ENCODE measurements at places on chromosomes 7 and 10.

DNA sequence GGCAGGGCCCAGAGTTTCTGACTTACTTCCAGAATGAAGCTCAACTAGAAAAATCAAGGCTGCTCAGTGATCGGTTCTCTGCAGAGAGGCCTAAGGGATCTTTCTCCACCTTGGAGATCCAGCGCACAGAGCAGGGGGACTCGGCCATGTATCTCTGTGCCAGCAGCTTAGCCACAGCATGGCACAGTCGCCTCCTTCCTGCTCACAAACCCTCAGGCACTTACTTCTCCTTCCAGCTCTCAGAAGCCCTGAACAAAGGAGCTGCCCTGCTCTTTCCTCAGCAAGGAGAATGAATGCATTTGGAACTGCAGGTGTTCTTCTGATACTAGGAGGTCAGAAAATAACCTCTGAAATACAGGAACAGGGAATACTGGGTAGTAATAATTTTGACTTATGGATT is 219.7 kb upstream of the PRSS1 start:
- DNase-seq: no peak

GRCh38 chr7:8628656-8629055 is 195.2 kb downstream of the NXPH1 start:
- no peak for DNase-seq

DNA sequence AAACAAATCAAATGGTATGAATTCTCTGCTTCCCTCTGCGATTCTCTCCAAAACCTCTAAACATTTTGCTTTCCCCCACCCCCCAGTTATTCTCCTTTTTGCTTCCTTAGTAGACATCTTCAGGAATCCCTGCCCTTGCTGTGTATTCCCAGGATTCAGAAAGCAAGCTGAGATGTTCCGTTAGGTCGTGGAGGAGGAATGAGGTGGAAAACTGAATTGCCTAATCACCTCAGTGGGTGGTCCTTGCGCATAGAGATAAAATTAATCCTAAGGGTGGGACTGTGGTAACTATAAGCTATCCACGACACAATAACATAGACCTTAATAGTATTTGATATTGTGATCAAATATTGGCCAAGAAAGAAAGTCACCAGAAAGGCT is 49.1 kb upstream of the SEMA3C start:
- DNase-seq: no peak

- DNase-seq: no peak
Measured at GRCh38 chr7:99499371-99499720, 735 bp downstream of the ZNF394 start.

GRCh38 chr10:83677795-83678194 is 461.5 kb upstream of the GHITM start:
- no peak for DNase-seq

DNA sequence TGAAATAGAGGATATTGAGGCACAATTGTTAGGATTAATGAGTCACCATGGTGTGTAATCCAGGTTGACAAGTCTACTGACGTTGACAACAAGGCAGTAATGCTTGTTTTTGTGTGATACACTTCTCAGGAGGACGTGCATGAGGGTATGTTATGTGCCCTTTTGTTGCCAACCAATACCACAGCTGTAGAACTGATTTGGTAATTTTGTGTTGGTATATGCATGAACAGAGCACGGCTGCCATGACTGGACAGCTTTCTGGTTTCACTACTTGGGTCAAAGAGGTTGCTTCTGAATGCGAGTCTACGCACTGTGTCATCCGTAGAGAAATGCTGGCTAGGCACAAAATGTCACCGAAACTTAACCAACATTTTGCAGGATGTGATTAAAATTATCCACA is 32.9 kb downstream of the PHTF2 start:
- no peak for DNase-seq

GRCh38 chr10:32501906-32502305 is 56.0 kb downstream of the CCDC7 start:
- DNase-seq: no peak

DNA sequence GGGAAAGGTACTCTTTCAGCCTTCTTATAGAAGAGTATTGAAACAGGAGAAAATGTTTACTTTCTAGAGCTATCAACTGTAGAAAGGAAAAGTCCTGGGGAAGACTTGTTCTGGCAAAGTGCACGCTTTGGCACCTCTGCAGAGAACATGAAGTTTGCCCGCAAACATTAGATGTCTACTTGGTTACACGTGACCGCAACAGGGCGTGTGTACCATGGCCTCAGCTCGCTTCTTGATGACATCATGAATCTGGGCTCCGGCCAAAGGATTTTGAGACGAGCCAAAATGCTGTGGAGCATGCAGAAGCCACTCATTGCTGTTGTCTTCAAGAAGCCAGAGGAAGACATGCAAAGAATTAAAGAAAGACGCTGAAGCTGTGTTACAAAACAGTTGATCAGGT is 8.6 kb upstream of the TAS2R60 start:
- DNase-seq: peak; percentile 6

GRCh38 chr10:120818301-120818700 is 32.9 kb upstream of the WDR11 start:
- no peak for DNase-seq

DNA sequence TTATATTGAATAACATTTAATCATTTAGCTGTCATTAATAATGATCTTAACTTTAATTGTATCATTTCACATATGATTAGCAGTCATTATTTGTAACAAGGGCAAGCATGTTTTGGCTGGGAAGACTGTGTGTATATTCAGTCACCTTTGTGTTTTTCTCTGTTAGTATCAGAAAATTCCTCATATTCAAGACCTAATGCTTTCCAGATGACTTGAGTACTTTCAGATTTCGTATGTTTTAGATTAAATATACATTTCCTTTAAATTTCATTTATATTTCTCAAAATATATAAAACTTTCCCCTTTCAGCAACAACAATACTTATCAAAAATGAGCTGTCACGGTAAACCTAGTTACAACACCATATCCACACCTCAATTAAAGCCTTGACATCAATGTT is 6.3 kb upstream of the CACNA2D1 start:
- no peak for DNase-seq

DNA sequence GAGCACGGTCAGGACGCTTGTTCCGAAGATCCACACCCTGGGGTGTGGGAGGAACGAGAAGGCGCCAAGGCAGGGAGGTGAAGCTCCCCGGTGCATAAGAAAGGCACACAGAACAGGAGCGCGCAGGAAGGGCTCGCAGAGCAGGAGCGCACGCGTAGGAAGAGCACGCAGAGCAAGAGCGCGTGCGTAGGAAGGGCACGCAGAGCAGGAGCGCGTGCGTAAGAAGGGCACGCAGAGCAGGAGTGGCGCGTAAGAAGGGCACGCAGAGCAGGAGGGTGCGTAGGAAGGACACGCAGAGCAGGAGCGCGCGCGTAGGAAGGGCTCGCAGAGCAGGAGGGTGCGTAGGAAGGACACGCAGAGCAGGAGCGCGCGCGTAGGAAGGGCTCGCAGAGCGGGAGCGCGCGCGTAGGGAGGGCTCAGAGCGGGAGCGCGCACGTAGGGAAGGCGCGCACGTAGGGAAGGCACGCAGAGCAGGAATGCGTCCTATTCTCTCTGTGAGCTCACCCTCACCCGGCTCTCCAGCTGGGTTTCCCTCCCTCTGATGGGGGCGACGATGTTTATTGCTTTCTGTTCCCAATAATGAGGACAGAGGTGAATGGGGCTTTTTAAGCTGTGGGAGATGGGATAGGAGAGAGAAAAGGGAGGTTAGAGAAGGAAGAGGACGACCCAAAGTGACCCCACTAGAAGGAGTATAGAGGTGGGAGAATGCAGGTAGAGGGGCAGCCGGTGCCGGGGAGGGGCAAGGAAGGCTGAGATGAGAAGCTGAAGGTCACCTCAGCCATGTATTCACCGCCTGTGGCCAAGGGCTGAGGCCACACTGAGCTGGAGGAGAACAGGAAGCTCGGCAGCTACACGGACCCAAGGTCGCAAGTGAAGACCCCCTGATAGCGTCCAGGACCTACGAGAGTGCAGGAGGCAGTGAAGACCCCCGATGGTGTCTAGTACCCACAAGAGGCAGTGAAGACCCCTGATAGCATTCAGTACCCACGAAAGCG is 423.2 kb downstream of the PTPRN2 start:
- no peak for DNase-seq

DNA sequence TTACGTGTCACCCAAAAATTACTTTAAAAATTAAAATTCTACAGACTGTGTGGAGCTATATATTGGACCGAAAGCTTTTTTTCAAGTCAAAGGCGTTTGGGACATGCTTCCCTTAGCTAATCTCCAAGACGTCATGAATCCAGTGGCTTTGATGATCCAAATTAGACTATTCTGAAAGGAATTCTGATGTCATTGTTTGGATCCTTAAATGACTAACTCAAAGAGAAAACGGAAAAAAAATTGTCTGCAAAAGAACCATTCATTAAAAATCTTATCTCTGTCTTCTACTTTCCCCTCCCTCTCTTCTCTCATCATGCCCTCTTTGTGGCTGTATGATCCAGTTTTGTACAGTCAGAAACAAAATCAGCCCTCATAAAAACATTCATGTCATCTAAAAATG is 161.8 kb downstream of the ETV1 start:
- DNase-seq: no peak

- DNase-seq: no peak
Measured at GRCh38 chr10:114274616-114275453, 35.8 kb downstream of the VWA2 start.

DNA sequence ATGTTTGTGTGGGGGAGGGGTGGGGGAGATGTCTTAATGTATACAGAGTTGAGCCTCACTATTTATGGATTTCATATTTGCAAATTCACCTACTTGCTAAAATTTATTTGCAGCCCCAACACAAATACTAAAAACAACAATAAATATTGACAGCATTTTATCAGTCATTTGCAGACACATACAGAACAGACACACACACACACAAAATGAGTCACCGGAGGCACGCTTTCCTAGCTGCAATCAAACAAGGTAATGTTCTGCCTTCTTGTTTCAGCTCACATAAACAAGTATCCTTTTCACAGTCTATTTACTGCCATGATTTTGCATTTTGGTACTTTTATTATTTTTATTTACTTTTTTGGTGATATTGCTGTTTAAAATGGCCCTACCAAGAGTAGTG is 88.5 kb downstream of the IPMK start:
- no peak for DNase-seq

Measured in esophagus squamous epithelium (tissue), 5 donors.